ENCODE measurements at places on chromosomes 7 and 10.

GRCh38 chr10:130933008-130933390 lies 378.5 kb downstream of the TCERG1L start:
- no peak for DNase-seq

- no peak for DNase-seq
Observed at GRCh38 chr10:14291296-14291695, 39.4 kb downstream of the FRMD4A start.

DNA sequence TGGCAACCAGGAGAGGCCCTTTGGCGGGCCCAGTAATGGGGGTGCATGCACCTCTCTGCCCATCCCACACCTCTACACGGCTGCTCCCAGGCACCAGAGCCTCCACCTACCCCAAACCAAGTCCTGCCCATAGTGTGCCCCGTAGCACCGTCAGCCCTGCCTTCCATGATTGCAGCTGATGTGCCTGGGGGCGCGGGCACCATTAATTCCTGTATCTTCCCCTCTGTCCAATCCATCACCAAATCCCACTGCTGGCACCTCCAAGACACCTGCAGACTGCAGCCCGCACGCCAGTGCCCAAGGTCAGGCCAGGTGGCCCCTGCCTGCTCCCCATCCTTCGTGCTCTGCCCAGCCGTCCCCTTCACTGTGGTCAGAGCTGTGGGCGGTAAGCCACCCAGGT lies 533.0 kb downstream of the PTPRN2 start:
- DNase-seq = no peak

- no peak for DNase-seq
Observed at GRCh38 chr10:84059526-84059925, 79.8 kb upstream of the GHITM start.

DNA sequence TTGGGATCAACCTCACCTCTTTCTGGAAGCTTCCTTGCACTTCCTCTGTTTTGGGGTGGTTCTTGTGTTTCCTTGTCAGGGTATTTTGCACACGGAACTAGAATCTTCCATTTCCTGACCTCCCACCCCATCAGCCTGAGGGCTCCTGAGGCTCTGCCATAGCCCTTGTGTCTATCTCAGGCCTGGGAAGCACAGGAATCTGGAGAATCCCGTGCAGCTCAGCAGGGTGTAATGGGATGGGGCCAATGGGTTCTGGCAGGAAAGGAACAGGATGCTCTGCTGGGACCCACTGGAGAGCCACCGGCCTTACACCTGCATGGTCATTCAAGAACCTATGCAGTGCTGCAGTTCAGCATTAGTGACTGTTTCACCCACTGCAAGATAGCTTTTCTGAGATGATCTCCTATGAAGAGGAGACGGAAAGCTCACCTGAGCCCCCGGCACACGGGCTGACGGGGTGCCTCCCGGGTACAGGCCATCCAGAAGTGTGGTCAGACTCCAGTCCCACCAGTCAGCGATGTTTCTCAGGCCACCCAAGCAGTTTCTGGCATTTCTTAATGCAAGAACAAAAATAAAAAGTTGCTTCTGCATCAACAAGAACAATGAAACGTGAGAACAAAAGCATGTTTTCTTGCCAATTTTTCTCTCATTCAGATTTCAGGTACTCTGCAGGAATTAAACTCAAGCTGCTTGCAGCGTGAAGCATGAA lies 133.2 kb downstream of the PKD1L1 start:
- no peak for DNase-seq

DNA sequence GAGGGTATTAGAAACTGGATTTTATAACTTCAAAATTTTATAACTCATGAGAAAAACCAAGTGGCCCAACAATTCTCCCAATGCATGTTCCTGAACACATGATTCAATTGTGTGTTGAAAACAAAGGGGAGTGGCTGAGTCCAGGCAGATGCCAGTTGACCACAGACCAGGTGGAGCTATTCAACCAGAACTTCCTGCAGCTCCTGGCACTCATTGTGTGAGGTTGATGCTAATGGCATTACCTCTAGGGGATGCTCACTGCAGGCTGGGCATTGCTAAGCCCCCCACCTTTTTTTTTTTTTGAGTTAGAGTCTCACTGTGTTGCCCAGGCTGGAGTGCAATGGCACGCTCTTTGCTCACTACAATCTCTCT lies 20.3 kb downstream of the MYOF start:
- peak; percentile 82 for DNase-seq

GRCh38 chr10:133135116-133135465 lies 24.9 kb upstream of the KNDC1 start:
- DNase-seq = no peak

DNA sequence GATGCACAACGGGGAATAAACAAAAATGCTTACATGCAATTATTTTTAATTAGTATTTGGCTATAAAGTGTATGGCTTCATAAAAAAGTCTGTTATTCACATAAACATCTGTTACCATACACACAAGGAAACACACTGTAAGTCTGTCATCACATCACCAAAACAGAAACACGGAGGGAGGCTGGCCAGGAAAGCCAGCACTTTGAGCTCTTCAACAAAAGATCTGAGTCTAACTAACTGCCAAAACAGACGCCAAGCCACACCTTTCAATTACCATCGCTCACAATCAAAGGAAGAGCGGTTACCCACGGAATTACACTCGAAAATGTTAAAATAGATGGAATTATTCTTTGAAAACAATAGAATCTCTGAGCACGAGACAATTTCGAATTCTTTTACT lies 49.2 kb upstream of the MGMT start:
- no peak for DNase-seq

DNA sequence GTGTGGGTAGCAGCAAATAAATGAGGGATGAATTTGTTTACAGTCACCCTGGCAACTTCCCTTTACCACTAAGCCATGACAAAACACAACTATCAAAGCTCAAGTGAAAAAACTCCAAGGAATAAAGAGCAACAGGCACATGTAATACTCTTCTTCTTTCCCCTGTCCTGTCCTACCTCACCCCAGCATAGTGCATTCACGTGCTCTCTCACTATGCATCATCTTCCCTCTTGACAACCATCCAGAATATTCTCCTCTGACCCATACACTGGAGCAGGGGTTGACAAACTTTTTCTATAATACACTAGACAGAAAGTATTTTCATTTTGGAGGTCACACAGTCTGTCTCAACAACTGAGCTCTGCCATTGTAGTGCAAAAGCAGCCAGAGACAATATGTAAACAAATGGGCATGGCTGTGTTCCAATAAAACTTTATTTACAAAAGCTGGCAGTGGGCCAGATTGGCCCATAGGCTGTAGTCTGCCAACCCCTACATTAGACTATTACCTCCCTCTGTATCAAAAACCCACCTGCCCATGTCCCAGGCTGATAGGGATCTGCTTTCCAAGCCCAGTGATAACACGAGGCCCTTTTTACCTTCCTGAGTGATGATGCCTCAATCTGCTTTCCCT lies 354.5 kb downstream of the FGFR2 start:
- no peak for DNase-seq

GRCh38 chr7:43612599-43613589 lies 30.0 kb downstream of the STK17A start:
- DNase-seq = no peak

DNA sequence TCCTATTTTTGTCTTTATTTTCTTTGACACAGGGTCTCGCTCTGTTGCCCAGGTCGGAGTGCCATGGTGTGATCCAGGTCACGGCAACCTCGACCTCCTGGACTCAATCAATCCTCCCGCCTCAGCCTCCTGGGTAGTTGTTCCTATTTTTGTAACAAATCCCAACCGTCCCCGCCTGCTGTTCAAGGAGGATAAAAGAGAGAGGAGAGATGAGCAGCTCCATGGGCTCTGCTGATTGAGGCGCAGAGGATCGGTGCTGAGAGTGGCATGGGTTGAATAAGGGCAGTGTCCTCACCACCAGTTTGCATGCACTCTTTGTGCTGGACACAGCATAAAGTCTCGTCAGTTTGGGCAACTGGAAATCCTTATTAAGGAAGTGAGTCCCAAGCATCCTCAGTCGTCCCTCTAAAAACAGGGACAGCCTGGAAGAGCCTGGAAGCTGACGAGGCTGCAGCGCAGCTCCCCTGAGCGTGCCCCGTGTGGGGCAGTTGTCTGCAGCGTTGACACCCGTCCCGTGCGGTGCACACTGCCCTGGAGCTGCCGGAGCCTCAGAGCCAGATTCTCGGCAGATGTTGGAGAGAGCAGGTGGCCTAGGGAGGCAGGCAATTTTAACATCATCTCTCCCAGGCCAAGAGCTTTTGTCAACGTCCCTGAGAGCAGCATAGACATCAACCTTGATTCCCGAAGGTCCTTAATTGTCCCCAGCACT lies 404.2 kb upstream of the RNF32 start:
- no peak for DNase-seq

- DNase-seq = no peak
Observed at GRCh38 chr10:80609331-80609730, 71.6 kb downstream of the SH2D4B start.

GRCh38 chr7:43960933-43961332 lies 34.7 kb downstream of the UBE2D4 start:
- DNase-seq = no peak

- no peak for DNase-seq
Observed at GRCh38 chr10:84990713-84991112, 662.3 kb downstream of the CCSER2 start.

- DNase-seq = no peak
Observed at GRCh38 chr10:15670880-15671279, 48.8 kb downstream of the ITGA8 start.

GRCh38 chr7:44415510-44415909 lies 74.9 kb downstream of the NUDCD3 start:
- DNase-seq = no peak

DNA sequence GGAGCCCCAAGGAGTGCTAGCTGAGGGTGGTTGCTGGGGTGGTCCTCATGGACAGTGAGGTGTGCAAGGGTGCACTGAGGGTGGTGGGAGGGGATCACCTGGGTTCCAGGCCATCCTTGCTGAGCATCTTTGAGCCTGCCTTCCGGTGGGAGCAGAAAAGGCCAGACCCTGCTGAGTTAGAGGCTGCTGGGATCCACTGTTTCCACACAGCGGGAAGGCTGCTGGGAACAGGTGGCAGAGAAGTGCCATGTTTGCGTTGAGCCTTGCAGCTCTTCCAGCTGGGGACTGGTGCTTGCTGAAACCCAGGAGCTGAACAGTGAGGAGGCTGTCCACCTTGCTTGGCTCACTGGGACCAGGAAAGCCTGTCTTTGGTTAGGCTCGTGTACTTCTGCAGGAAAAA lies 34.9 kb downstream of the PRF1 start:
- DNase-seq = no peak

DNA sequence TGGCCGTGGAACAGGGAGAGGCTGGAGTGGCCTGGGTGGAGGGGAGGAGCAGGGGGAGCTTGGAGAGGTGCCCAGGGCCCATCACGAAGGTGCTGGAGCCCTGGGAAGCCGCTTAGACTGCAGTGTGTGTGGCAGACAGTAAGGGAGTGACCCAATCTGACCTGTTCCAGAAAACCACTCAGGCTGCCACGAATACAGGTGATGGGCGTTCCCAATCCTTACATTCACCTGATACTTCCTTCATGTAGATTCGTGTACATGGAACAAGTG lies 161.7 kb downstream of the SVIL start:
- DNase-seq = no peak

DNA sequence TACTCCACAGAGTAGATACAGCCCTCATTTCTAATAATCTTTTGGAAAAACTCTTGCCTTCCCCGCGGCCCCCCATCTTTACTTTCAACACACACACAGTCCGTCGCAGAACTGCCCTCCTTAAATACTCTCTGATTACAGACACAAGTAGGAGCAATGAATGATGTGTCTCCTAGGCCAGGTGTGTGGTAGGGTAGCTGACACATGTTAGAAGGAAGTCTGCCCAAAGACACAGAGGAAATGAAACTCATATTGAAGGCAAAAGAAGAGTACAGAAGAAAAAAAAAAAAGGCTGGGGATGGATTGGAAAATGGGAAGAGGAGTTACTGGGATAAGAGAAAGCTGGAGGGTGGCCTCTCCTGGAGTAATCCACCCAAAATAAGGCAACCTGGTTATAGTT lies 14.6 kb downstream of the OPALIN start:
- no peak for DNase-seq

GRCh38 chr10:128898916-128899195 lies 568.2 kb upstream of the MGMT start:
- DNase-seq = no peak

DNA sequence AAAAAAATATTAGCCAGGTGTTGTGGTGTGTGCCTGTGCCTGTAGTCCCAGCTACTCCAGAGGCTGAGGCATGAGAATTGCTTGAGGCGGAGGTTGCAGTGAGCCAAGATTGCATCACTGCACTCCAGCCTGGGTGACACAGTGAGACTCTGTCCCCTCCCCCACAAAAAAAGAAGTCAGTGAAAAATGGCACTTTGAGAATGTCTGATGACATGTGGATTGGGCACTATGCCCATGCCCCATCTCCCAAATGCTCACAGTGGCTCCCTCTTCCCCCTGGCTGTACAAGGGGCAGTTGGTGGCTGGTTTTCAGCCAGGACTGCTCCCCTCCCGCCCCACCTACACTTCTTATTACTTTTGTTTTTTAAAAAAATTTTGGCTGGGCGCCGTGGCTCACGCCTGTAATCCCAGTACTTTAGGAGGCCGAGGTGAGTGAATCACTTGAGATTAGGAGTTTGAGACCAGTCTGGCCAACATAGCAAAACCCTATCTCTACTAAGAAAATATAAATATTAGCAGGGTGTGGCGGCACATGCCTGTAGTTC lies 26.1 kb downstream of the IL15RA start:
- no peak for DNase-seq

DNA sequence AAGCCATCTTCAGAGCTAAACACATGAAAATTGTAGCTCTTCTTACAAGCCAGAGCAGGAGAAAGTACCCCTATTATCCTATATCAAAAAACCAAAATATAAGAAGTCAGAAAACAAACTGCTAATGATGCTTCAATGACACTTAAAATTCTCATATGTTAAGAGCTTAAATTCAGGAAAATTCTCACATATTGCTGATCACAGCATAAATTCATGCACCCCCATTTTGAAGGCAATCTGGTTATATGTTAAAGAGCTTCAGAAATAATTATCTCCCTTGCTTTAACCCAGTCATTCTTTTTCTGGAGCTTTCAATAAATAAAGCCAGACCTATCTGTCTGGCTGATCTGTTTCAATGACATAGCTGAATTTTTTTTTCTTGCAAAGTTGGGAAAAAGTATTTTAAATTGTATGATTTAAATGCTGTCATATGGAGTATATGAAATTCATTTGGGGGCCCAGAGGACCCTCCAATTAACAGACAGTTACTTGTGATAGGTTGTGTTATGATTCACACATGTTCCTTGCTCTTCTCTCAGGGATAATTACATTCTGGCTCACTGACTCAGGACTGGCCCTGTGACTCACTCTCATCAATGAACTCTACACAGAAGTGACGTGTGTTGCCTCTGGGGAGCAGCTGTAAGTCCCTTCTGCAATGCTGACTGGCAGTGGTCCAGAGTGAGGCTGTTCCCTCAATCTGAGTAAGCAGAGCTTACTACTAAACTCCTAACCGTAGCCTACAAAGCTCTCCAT lies 85.2 kb downstream of the HGF start:
- DNase-seq = no peak

DNA sequence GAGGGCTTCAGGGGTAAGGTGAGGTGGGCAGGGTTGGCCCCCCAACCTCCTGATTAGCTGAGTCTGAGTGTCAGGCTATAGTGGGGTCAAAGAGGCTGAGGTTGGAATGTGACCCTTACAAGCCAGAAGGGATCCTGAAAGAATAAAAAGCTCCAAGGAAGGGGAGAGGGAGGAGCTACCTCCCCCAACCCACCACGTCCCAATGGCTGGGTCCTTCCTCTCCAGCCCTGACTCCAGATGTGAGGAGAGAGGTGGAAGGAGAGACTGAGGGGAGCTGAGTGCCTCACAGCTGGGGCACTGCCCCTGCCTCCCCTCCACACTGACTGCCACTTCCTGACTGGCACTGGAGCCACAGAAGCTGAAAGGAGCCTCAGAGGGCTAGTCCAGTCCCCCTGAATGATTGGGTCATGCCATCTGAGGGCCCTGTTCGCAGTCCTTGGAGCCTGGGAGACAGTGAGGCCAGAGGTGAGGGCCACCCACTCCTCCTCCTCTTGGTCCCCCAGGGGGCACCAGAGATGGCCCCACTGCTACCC lies 20.6 kb downstream of the IMPDH1 start:
- no peak for DNase-seq

Measured in NCI-H526 (cell line).